ENCODE measurements at places on chromosomes 2 and 18. TPM values are rescaled to one million over a fixed set of nuclear protein-coding genes. Genes with fewer than 3 reads are reported as not detected.

Gene HES6
- total RNA-seq = 5.3 TPM

Gene ERBB4
- 0.05 TPM for total RNA-seq

Gene TUBA4B
- not detected for total RNA-seq

Gene ZSWIM2
- not detected for total RNA-seq

Gene CNTNAP5
- total RNA-seq = not detected

Gene PDCD1
- total RNA-seq = 0.18 TPM

Gene SETBP1
- total RNA-seq = 17.3 TPM

Gene NAGK
- total RNA-seq = 32.0 TPM

Gene LYG2
- not detected for total RNA-seq

Gene NTSR2
- not detected for total RNA-seq

Gene SLC8A1
- 6.0 TPM for total RNA-seq

Data from left lobe of liver (tissue), 2 donors.